ENCODE measurements at places on chromosomes 11 and 22. TPM values are rescaled to one million over a fixed set of nuclear protein-coding genes. Genes with fewer than 3 reads are reported as not detected.

MRGPRX3 gene
- not detected for total RNA-seq

CCDC73 gene
- total RNA-seq: 3.0 TPM

USP2 gene
- 15.4 TPM for total RNA-seq

OR51I1 gene
- not detected for total RNA-seq

DNA sequence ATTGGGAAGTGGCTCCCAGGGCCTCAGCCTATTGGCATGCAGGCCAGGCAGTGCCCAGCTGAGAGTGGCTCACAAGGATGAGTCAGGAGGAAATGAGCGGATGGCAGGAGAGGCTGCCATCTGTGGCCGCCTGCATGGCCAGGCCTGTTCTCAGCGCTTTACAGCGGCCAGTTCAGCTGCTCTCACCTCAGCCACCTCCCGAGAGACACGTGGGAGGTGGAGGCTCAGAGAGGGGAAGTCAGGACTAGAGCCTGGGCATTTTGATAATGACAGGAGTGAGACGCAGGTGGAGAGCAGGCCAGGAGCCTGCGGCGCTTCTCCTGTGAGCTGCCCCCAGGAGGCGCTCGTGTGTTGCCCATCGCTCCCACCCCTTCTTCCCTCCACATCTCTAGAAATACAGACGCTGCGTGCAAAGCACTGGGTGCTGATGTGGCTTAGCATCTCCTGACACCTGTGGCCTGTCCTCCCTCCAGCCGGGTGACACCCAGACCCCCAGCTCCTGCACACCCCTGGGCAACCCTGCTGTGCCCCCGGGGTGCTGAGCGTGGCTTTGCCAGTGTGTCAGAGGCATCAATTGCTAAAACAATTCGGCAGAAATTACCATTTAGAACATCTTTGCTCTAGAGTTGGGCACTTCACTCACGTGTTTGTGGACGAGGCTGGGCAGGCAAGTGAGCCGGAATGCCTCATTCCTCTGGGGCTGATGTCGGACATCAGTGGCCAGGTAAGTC, 21.4 kb upstream of the PANX2 start:
- peak; percentile 92 for DNase-seq

GRCh38 chr11:91630916-91631673, 593.5 kb upstream of the FAT3 start:
- no peak for DNase-seq

DNA sequence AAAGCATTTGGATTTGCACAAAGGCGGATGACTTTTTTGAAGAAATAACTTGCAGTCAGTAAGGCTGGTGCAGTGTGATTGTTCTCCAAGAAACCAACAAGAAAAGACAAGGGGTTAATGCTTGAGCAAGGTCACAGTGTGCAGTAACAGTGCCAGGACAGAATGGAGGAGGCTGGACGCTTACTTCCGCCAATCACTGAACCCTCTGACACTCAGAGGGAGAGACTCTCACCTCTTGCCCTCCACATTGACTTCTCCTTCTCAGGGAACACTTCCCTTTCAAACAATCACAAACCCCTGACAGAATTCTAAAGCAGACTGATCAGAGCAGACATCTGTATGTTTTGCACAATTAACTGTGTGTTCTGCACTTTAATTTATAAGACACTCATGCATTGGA, 228.4 kb downstream of the BLID start:
- no peak for DNase-seq

- peak; percentile 87 for DNase-seq
Observed at GRCh38 chr22:43090130-43090789, 1.1 kb upstream of the TTLL1 start.

Measured in Karpas-422 (cell line).